ENCODE measurements at places on chromosomes 4 and X.

- DNase-seq: peak; percentile 29
These were observed 3.7 kb upstream of the BEX4 start for GRCh38 chrX:103211012-103211715.

- no peak for DNase-seq
These were observed 1.9 kb downstream of the MAP3K15 start for GRCh38 chrX:19513383-19513782.

DNA sequence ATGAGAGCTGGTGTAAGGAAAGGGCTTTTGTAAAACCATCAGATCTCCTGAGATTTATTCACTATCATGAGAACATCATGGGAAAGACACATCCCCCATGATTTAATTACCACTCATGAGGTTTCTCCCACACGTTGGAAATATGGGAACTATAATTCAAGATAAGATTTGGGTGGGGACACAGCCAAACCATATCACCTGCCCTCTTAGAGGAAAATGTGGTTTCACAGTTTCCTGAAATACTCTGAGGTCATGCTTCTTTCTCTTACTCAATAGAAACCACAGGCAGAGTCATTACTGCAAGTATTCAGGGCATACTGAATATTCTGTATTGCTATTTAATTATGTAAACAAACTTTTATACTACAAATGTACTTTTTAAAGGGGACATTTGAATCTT lies 1453.3 kb downstream of the PCDH18 start:
- no peak for DNase-seq

DNA sequence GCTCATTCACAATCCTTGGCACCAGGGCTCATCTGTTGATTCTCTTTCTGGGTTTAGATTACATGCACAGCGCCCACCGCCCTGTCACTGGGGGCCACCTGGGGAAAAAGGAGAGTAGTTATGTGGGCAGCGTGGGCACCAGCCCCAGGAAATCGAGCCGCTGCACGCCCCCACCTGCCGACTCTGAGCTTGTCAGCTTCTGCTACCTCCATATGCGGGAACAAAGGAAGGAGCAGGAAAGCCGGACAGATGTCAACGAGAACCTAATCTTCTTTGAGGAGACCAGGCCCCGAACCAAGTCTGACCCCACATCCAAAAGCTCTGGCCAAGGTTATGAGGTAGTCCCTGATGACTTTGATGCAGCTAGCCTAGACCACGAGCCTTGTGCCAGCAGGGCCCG lies 31.0 kb upstream of the PRPS1 start:
- DNase-seq: no peak

- DNase-seq: peak; percentile 53
These were observed 272.6 kb downstream of the TRIML1 start for GRCh38 chr4:188411805-188412204.
